GM12878 (cell line): ENCODE measurements at places on chromosomes 12 and 14.

- no peaks in the 10 kb centered on the region for H3K4me1 ChIP-seq
- no peak overlapping the region for H3K4me3 ChIP-seq
- H3K27me3 ChIP-seq, result no peaks in the 10 kb centered on the region
These were observed 37.6 kb downstream of the SLC2A14 start for GRCh38 chr12:7835116-7835515.

DNA sequence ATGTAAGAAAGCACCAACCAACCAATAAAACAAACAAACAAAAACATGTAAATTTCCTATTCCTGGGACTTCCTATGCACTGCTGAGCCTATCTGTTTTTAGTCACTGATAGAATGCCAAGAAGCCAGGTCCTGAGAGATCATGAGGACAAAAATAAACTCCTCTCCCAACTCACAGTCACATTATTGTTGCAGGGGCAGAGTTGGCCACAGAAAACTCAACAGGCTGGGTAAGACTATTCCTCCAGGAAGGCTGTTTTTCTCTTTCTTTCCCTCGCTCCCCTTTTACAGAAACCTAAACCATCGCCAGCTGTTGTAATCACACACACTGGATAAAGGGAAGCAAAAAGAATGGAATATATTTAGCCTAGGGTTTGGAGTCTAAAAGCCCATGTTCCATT lies 55.8 kb upstream of the METAP2 start:
- no peaks in the 10 kb centered on the region for H3K4me1 ChIP-seq
- no peaks in the 10 kb centered on the region for H3K27me3 ChIP-seq
- no peak overlapping the region for H3K27ac ChIP-seq

GRCh38 chr14:23478109-23478759 lies 8.7 kb downstream of the NGDN start:
- H3K27me3 ChIP-seq, result no peaks in the 10 kb centered on the region
- no peak overlapping the region for H3K4me3 ChIP-seq
- DNase-seq, result peak; percentile 16
- H3K27ac ChIP-seq, result no peak overlapping the region
- peaks cover 36% of the 10 kb centered on the region for H3K36me3 ChIP-seq
- H3K4me1 ChIP-seq, result no peaks in the 10 kb centered on the region

DNA sequence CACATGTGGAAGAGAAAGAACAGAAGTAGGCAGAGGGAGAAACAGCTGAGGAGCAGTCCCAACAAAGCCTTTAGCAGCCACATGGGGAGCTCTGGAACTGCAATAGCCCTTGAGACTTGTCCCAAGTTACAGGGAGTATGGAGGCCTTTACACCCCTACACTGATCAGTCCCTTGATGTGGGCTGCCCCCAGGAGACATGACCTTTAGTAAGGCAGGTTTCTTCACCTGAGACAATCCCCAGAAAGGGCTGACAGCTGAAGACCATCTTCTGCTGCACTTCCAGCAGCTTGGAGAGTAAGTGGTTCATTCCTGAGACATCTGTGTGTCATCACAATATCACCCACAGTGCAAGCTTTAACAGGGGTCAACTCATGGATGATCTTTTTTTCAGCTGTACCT lies 8.6 kb upstream of the SNAPC1 start:
- H3K27ac ChIP-seq, result no peak overlapping the region
- no peak overlapping the region for H3K4me3 ChIP-seq
- DNase-seq, result no peak
- peaks cover 15% of the 10 kb centered on the region for H3K4me1 ChIP-seq

DNA sequence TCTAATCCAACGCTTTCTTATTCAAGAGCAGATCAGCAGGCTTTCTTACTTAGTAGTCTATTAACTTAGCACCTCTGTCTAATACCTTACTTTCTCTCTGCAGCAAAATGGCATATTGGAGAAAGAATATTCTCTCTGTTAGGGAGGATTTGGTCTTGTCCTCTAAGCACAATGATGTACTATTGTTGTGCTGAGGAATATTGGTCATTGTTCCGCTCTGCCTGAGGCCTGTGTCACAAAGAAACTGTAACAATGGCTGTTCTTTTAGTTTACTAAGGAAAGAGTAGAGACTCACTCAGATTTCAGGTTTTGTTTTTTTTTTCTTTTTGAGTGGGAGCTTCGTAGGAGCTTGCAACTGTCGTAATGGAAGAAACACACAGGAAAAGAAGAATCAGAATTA lies 1358.8 kb downstream of the LRFN5 start:
- H3K4me1 ChIP-seq, result no peaks in the 10 kb centered on the region
- H3K36me3 ChIP-seq, result no peaks in the 10 kb centered on the region
- DNase-seq, result no peak
- H3K27ac ChIP-seq, result no peak overlapping the region

GRCh38 chr12:123119808-123120207 lies 31.1 kb downstream of the PITPNM2 start:
- H3K4me1 ChIP-seq, result peaks cover 26% of the 10 kb centered on the region
- no peaks in the 10 kb centered on the region for H3K27me3 ChIP-seq
- peak; percentile 57 for DNase-seq
- H3K4me3 ChIP-seq, result no peak overlapping the region

DNA sequence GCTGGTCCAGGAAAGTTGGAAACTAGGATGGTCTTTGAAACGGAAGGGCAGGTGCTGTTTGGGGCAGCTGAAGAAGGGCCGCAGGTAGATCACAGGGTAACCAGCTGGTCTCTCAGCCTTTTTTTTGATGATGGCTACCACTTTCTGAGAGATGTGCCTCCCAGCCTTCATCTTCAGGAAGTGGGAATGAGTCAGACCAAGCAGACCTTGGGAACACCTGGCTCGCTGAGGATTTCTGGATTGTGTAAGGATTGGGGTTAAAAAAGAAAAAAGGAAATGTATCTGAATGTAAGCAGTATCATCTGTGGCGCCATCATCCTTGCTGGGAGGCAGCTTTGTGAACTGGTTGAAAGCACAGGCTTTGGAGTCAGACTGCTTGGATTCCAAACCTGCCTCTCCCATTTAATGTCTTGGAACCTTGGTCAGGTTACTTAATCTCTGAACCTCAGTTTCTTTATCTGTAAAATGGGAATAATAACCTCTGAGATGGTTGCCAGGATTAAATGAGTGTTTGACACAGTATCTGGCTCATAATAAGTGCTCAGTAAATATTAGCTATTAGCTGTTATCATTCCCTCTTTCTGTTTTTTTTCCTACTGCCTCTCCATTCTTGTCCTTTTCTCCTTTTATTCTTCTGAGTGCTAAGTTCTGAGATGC lies 1.7 kb downstream of the PRPF40B start:
- H3K4me3 ChIP-seq, result no peak overlapping the region
- no peak overlapping the region for H3K27ac ChIP-seq
- peaks cover 17% of the 10 kb centered on the region for H3K4me1 ChIP-seq
- H3K27me3 ChIP-seq, result no peaks in the 10 kb centered on the region

DNA sequence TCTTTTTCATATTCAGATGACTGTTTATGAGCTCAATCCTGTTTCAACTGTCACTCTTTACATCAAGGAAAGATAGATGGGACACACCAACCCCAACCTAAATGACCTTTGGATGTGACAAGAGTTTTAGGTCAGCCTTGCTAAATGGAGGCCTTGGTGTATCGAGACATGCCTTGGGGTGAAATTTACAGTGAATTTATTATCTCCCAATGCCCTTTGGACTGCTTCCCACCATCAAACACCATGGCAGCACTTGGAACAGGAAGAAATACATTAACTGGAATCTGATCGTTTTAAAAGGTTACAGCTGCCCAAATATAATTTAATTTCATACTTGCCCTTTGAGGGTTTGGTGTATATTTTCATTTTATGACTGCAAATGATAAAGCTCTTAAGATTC lies 327.6 kb downstream of the SOX5 start:
- no peaks in the 10 kb centered on the region for H3K4me1 ChIP-seq
- DNase-seq, result no peak
- no peaks in the 10 kb centered on the region for H3K27me3 ChIP-seq
- no peak overlapping the region for H3K4me3 ChIP-seq
- no peak overlapping the region for H3K27ac ChIP-seq

DNA sequence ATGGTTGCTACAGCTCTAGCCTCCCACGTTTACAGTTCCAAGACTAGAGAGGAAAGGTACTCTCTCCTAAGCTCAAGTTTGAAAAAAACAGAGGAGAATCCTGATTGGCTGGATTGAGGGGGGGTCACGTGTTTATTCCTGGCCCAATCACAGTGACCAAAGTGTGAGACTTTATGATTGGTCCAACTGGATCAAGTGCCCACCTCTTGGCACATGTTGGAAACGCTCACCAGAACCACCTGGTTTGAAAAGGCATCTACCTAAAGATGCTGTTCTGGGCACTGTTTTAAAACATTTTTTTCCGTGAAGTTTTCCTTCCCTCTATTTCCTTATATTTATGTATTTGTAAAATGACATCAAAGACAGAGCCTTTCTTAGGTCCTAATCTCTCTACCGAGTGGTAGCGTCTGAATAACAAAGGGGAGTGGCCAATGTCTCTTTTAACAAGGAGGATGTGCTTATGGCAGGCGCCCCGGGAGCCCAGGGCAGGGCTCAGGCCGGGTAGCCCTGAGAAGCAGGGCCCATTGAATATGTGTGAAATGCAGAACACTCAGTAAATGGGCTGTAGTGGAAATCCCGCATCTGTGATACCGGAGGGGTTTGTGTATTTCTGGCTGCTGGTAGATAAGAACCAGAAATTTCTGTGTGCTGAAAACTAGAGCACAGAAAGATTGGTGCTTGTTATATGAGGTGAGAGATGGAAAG lies 146.2 kb downstream of the ATP23 start:
- no peak for DNase-seq
- H3K27me3 ChIP-seq, result no peaks in the 10 kb centered on the region
- H3K36me3 ChIP-seq, result no peaks in the 10 kb centered on the region

DNA sequence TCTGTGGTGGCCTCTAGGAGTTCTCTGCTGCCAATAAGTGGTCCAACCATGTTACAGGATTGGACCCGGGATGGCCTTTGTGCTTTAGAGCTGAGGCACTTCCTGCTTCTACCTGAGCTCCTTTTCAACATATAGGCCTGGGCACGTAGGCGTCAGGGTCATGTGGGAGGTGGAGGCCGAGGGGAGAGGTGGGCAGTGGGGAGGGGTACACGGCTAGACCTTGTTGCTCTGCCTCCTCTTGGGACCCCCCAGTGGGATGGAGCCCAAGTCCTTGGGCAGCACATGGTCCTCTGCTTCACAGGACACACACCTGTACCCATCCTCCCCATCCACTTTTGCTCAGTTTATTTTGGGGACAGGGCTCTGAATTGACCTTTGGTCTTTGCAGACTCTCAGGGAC lies 7.4 kb downstream of the RBP5 start:
- no peaks in the 10 kb centered on the region for H3K4me1 ChIP-seq
- H3K36me3 ChIP-seq, result no peaks in the 10 kb centered on the region
- no peak overlapping the region for H3K4me3 ChIP-seq
- no peaks in the 10 kb centered on the region for H3K27me3 ChIP-seq

DNA sequence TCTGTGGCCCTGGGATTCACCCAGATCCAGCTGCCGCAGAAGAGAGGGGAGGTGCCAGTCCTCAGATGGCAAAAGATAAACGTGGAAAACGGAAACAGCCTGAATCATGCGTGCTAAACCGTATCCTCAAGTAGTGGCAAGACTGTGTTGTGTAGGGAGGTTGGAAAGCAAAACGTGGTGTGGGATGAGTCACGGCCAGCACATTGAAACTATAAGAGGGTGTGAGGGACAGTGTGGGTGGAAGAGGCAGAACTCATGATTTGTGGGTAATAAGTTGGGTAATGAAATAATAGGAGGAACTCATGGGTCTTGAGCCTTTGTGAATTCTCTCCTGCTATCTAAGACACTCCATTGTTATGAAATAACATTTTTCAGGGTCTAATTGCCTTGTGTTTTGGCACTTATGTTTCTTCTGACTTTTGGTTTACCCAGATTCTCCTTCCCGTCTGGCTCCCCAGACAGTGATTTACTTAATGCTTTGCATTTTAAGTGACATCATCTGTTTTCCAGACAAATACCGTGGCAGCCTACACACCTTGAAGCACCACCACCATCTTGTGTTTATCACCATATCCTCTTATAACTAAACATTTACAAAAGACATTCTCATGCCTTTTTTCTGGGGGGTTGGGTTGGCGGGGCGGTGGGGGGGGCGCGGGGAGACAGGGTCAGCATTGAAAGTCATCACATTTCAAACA lies 62.3 kb upstream of the PTCSC3 start:
- no peaks in the 10 kb centered on the region for H3K4me1 ChIP-seq
- no peaks in the 10 kb centered on the region for H3K27me3 ChIP-seq
- H3K4me3 ChIP-seq, result no peak overlapping the region

DNA sequence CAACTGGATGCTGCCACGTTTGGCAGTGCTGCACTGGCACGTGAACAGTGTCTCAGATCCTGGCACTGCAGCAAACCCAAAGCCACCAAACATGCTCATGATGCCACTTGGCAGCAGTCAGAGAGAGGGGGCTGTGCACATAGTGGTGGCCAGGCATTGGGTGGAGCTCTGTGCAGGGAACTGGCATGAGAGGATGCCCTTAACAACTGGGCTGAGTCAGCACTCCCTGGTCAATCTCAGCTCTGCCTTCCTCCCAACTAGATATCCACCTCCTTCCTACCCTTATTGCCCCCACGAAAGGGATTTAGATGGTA lies 37.0 kb downstream of the ZFHX2 start:
- no peaks in the 10 kb centered on the region for H3K4me1 ChIP-seq
- DNase-seq, result no peak
- H3K4me3 ChIP-seq, result no peak overlapping the region
- no peak overlapping the region for H3K27ac ChIP-seq
- no peaks in the 10 kb centered on the region for H3K27me3 ChIP-seq
- H3K36me3 ChIP-seq, result no peaks in the 10 kb centered on the region

GRCh38 chr12:87152075-87152474 lies 877.1 kb downstream of the C12orf50 start:
- no peak for DNase-seq
- H3K27me3 ChIP-seq, result no peaks in the 10 kb centered on the region
- no peak overlapping the region for H3K27ac ChIP-seq
- H3K4me1 ChIP-seq, result no peaks in the 10 kb centered on the region
- H3K36me3 ChIP-seq, result no peaks in the 10 kb centered on the region

DNA sequence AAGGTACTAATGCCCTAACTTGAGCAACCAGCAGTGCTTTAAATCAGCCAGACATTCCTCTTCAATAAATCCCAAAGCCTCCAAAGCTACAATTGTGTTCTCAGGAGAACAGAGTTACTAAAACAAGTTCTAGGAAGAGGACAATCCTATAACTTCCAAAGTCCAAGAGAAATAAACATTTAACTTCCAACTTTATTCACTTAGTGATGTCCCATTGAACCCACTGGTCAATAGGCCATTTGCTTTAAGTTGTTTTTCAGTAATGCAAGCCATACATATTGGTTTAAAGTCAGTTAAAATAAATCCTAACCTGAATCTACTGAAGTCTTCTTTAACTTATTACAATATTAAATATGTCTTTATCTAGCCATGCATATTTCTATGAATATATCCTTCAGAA lies 165.4 kb downstream of the PAWR start:
- no peak for DNase-seq
- H3K4me1 ChIP-seq, result no peaks in the 10 kb centered on the region
- H3K27me3 ChIP-seq, result no peaks in the 10 kb centered on the region
- H3K27ac ChIP-seq, result no peak overlapping the region

GRCh38 chr12:64608901-64609535 lies 1.3 kb upstream of the RASSF3 start:
- peak; percentile 58 for DNase-seq
- no peaks in the 10 kb centered on the region for H3K36me3 ChIP-seq
- H3K4me1 ChIP-seq, result peaks cover 7% of the 10 kb centered on the region; the same call in 1 of the 2 replicates
- H3K4me3 ChIP-seq, result peak overlapping the region; percentile 99
- H3K27ac ChIP-seq, result peak overlapping the region; percentile 79
